Activated naive CD4-positive, alpha-beta T cell treated with anti-CD3 and anti-CD28 coated beads, Interleukin-2, amount 50 U/mL, for 72 hours (primary cell): ENCODE measurements at places on chromosomes 5 and 9. TPM values are rescaled to one million over a fixed set of nuclear protein-coding genes. Genes with fewer than 3 reads are reported as not detected.

The OR2Y1 gene
- total RNA-seq = not detected

DNA sequence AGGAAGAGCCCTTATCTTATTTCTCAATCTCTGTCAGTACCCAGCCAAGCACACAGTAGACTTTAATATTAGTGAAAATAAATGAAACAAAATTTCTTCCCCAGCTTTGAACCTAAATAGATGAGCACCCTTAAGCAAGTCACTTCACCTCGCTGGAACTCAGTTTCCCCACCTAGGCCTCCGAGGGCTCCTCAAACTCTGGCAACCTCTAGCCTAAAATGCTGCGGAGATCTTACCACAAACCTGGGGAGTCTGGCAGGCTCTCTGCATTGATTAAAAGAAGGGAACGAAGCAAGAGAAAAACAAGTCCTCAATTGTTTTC is 326 bp downstream of the RIGI start:
- DNase-seq = peak; percentile 4

DNA sequence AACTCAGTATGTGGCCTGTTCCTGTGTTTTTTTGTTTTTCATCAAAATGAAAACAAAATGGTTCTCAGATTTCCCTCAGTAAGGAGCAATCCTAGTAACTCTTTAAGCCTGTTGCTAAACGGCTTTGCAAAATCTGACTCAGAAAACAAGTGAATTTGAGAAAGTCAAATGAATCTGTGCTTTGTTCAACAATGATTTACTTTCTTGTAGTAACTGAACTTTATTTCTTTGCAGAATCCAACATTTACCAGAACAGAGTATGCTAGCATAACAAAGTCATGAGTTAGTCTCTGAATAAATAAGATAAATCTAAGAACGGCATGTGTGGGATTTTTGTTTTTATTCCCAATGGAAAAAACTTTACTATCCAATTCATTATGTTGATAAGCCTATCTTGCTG is 93.8 kb downstream of the OXCT1 start:
- DNase-seq = no peak

- DNase-seq = peak; percentile 38
Measured at GRCh38 chr9:98973576-98973975, 29.9 kb downstream of the COL15A1 start.
